ENCODE measurements at places on chromosomes 3 and 15. TPM values are rescaled to one million over a fixed set of nuclear protein-coding genes. Genes with fewer than 3 reads are reported as not detected.

DNA sequence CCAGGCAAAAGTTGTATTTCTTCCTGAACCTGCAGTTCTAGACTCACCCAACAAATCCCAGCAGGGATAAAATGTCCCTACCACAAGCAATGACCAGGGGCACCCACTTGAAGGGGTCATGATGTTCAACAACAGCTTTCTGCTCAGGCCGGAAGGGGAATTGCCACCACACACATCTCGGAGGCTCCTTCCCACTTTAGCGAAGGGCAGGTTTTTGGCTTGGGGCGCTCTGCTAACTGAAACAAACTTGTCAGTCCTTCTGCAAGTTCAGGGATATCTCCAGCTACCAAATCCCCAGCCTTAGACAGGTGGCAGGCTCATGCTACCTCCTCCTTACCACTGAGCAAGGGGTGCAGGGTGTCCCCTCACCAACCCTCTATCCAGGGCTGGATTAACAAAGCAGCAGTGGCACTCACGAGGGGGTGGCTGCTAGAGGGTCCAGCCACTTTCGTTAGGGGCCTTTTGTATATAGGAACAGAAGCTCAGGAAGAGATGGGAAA, 2.2 kb downstream of the ADCY5 start:
- no peak for DNase-seq

- DNase-seq, result no peak
Measured at GRCh38 chr15:52803467-52804306, 13.6 kb upstream of the ONECUT1 start.

DNA sequence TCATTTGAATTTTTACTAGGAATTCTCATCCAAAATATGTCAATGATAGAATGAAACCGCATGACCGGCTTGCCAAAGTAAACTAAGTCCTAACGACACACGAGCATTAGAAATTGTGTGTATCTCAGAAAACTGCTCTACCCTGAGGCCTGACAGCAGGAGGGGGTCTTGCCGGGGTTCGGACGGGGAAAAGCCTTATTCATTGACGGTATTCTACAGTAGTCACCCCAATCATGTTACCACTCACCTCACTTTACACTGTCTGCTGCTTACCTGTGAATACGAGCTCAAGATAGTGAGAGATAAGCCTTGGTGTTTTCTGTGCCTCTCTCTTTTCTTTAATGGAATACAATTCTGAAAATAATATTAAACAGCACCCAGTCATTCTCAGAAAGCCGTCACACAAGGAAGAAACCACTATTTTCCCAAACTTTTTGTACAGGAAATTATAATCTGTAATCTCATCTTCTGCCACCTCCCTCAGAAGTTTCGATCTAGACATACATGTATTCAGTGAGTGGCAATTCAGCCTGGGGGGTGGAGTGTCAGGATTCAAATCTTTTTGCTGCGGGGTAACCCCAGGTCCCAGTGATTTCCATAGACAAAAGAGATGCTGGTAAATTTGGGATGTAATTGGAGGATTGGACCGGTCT, 492 bp upstream of the FAM43A start:
- DNase-seq, result no peak

- no peak for DNase-seq
Measured at GRCh38 chr3:44924457-44925084, 50.2 kb downstream of the TGM4 start.

The GABRB3 gene
- total RNA-seq, result not detected
